Psoas muscle (tissue), 8 donors: ENCODE measurements at places on chromosomes 13 and 19.

GRCh38 chr13:69565334-69565733 is 542.3 kb upstream of the ATXN8OS start:
- no peak for DNase-seq
- H3K27ac ChIP-seq, result no peak overlapping the region
- H3K4me3 ChIP-seq, result no peak overlapping the region
- no peaks in the 10 kb centered on the region for H3K36me3 ChIP-seq

GRCh38 chr19:49271080-49271753 is 53.8 kb downstream of the SLC6A16 start:
- no peaks in the 10 kb centered on the region for H3K27me3 ChIP-seq
- no peak overlapping the region for H3K27ac ChIP-seq
- DNase-seq, result no peak
- H3K4me3 ChIP-seq, result no peak overlapping the region

- H3K4me1 ChIP-seq, result peaks cover 7% of the 10 kb centered on the region
- peak overlapping the region; percentile 89 for H3K27ac ChIP-seq
- DNase-seq, result no peak
- peak overlapping the region; percentile 87 for H3K4me3 ChIP-seq
Observed at GRCh38 chr19:37507167-37507464, 377 bp downstream of the ZNF793 start.

GRCh38 chr13:36101157-36101556 is 30.0 kb downstream of the DCLK1 start:
- H3K4me3 ChIP-seq, result no peak overlapping the region
- H3K27ac ChIP-seq, result no peak overlapping the region
- no peaks in the 10 kb centered on the region for H3K36me3 ChIP-seq
- no peaks in the 10 kb centered on the region for H3K4me1 ChIP-seq
- no peak for DNase-seq

- H3K27ac ChIP-seq, result no peak overlapping the region
- DNase-seq, result no peak
- no peaks in the 10 kb centered on the region for H3K27me3 ChIP-seq
- peaks cover 11% of the 10 kb centered on the region for H3K4me1 ChIP-seq
- no peak overlapping the region for H3K4me3 ChIP-seq
Observed at GRCh38 chr13:110684388-110685056, 21.4 kb downstream of the CARS2 start.

DNA sequence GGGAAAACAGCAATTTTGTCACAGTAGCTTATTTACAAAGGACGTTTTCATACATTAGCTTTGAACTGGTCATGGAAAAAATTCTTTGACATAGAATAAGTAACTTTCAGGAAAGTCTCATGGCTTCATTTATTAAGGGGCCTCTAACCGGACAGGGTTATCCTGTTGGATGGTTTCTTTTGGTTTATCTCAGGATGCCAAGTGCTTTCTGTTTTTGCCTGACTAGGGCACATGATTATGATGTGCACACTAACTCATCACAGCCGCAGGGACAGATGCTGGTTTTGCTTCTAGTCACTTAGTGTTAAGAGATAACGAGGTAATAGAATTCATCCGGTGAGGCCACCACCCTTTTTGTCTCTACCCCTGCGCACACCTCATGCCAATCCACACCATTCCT is 53.0 kb downstream of the TGDS start:
- no peaks in the 10 kb centered on the region for H3K36me3 ChIP-seq
- H3K4me1 ChIP-seq, result no peaks in the 10 kb centered on the region
- no peaks in the 10 kb centered on the region for H3K27me3 ChIP-seq
- no peak overlapping the region for H3K4me3 ChIP-seq

DNA sequence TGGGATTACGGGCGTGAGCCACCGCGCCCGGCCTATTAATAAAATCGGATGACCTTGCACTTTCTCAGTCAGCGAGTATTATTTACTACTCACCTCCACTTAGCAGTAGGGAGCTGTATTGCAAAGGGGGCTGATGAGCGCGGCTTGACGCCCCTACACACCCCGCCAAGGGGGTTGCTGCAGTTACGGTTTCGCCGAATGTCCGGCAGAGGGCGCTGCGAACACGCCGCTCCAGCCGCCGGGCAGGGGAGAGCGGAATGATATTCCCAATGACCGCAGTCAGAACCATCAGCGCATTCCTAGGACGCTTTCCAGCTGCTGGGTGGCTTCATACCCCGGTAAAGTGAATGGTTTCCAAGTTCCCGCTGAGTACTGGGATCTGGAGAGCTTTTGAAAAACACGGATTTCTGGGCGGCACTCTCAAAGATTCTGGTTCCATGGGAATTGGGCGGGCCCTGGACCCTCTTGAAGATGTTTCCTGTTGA is 30.0 kb upstream of the TPT1 start:
- peaks cover 47% of the 10 kb centered on the region for H3K4me1 ChIP-seq
- DNase-seq, result peak; percentile 87
- H3K27ac ChIP-seq, result peak overlapping the region; percentile 54
- no peaks in the 10 kb centered on the region for H3K36me3 ChIP-seq
- H3K27me3 ChIP-seq, result no peaks in the 10 kb centered on the region
